Putamen (tissue), 1 donor: ENCODE measurements at places on chromosomes 2 and 18.

- peak; percentile 21 for DNase-seq
Measured at GRCh38 chr18:75874401-75875089, 447.0 kb upstream of the SMIM21 start.

- no peak for DNase-seq
Measured at GRCh38 chr18:74290794-74291471, 830 bp downstream of the CYB5A start.

DNA sequence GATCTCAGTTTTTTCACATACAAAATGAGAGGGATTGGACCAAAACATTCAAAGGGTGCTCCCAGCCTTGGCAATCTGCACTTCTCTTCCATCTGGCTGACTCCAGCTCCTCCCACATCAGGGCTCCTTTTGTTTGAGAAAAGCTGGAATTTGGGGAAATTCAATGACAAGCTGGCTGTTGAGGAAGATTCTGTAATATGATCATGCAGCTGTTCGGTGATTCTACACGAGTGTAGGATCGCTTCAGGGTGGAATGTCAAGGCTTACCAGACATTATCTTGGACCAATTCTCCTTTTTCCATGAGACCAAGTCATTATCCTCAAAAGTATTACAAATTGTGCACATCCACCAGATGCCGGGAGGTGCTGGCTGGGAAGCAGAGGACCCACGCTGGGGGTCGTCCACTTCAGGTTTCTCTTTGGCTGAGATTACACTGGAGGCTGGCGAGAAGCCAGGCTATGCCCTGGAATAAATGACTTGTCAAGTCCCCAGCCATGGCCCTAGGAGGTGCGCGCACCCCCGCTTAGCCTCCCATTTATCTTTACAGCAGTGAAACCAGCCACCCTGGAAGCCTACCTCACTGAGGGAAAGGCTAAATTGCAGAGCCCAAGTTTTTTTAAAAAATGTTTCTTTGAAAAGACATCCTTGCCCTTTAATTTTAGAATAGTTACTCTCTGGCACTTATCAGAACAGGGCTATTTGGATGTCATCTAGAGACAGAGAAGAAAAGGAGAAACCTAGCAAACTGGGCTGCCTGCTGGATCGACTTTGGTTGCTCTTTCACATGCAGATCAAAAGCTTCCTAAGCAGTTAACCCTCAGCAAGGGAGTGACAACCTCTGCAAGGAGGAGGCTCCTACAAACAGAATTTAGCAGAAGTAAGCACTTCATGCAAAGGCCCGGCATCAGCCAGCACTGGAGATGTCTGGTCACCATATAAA is 42.5 kb upstream of the LCLAT1 start:
- no peak for DNase-seq

GRCh38 chr2:33298233-33298632 is 178.2 kb upstream of the RASGRP3 start:
- DNase-seq = no peak

GRCh38 chr2:81692566-81692965 is 1388.0 kb upstream of the LRRTM1 start:
- DNase-seq = peak; percentile 35

- no peak for DNase-seq
Measured at GRCh38 chr2:42361728-42362283, 789 bp upstream of the COX7A2L start.
